ENCODE measurements at places on chromosomes 5 and 9. TPM values are rescaled to one million over a fixed set of nuclear protein-coding genes. Genes with fewer than 3 reads are reported as not detected.
A peak's percentile ranks its signal among the peaks of the same experiment; 100 is the strongest.

DNA sequence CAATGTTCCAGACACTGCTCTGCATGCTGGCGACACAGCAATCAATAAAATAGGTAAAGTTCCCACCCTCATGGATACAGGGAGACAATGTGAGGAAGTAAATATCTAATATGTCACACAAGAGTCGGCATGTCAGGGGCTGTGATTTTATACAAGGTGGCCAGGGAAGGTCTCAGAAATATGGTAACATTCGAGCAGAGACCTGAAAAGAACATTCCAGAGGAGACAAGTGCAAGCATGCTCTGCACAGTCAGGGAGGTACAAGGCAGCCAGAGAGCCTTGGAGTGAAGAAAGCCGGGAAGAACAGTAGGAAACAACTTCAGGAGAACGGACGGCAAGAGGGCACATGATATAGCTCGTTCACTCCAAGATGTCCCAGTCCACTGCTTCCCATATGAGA, 89.2 kb upstream of the ZNF462 start:
- DNase-seq, result no peak

DNA sequence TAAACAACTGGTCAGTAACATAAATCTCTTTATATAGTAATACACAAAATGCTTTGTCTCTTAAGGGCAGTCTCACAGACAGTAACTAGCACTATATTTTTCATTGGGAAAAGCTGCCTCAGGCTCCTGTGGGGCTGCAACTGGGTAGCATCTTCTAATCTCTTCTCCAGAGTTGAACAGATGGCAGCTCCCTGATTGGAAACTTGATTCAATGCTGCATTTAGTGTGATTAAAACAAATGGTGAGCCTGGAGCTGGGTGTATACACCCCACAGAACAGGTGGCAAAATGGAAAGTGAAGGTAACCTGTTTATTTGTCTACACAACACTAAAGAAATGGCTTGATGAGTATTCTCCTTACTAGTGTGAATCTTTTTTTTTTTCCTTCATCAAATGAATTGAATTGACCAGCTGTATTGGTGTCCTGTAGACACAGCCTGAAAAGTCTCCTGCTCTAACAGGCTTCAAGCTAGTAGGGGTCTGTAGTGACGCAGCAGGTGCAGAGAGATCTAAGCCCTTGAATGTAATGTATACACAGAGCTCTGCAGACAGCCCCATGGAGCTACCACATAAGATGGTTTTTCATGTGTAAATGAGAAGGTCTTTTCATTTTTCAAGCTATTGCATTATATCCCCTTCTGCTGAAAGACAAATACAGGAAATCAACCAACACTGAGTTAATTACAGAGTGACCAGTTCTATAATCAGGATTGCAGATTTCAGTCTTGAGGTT, 43.3 kb downstream of the IZUMO3 start:
- DNase-seq, result no peak

DNA sequence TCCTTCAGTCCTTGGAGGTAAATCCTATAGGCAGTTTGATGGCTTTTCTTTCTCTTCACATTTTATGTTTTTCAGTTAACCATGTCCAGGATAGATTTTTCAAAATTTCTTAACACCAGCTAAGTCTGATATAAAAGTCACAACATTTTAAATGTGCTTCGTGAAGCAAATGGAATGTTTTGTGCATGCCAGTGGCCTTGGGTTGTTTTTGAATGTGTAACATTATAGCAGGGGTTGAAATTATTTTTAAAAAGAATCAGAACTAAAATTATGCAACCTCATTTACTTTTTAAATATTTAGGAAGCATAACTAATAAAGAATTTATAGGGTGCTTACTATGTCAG, 201.1 kb downstream of the ARHGEF28 start:
- no peak for DNase-seq

GRCh38 chr5:175683921-175684320, 26.1 kb downstream of the HRH2 start:
- DNase-seq, result no peak

DNA sequence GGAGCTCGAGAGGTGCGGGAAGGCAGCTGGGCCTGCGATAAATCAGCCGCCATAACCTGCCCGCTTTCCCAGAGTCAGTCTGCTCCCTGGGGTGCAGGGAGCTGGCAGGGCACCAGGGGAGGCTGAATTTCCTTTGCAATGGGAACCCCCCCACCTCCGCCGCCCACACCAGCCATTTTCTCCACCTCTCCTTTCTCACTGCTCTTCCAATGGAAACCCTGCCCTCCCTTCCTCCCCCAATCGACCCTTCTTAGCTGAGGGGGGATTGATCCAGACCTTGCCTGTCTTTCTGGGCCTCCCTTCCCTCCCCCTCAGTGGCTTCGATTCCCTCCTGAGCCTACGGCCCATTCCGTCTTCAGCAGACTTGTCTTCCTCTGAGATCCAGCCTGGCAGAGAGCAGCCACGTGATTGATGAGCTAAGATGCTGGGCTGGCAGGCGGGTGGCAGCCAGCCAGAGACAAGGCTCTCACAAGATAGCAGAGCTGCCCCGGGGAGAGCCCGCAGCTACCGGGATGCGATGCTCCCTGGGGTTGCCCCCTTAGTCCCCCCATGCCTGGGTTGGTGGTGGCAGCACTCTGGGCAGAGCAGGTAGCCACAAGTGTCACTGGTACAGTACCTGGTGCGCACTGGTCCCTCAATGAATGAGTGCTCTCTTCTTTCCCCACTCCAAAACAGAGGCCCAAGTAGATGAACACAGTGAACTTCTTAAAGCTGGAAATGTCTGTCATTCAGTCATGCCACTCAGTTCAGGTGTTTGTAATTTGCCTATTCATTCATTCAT, 53.7 kb upstream of the FABP6 start:
- DNase-seq, result no peak

DNA sequence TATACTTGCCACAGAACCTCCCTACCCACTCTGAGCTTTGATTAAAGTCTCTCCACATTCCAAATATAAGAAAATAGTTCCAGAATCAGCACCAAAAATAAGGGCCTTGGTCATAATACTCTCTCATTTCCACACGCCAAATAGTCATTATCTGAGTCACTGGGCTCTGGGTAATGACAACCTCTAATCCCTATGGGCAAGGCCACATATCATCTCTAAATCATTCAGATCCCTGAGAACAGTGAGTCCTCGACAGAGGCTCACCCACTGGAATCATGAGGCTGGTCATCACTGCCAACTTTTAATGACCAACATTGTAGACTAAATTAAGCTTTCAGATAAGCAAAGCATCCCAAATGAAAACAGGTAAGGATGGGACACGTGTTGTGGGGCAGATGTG, 28.1 kb downstream of the FAM114A2 start:
- DNase-seq, result peak; percentile 18

DNA sequence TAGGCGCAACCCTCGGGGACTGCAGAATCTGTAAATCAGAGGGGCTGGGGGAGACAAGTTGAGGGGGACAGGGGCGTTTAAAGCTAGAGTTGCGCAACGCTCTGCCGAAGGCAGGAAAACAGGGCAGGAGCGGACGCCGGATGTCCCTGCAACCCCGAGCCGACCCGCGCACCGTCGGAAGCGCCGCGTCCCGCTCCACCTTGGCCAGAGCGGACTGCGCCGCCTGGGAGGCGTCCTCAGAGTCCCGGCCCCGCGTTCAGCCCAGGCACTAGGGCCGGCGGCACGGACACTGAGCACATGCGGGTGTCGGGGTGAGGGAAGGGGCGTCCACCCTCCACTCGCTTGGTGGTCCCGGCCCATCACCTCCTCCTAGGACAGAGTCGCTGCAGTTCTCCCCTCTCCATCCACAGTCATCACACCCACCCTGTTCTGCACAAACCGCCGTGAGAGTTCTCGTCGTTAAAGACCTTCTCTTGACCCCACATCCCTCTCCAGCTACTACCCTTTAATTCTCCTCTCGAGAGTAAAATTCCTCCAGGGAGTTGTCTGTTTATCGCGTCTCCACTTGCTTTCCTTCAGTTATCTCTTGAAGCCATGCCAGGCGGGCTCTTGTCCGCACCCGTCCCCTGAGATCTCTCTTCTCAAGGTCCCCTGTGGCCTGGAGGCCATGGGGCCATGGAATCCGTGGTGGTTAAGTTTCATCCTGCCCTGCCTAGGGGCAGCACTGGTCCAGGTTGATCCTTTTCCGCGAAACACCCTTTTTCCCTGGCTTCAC, 796 bp upstream of the PDLIM7 start:
- peak; percentile 80 for DNase-seq

- DNase-seq, result no peak
These were observed 6.8 kb upstream of the CEP120 start for GRCh38 chr5:123429993-123430392.

DNA sequence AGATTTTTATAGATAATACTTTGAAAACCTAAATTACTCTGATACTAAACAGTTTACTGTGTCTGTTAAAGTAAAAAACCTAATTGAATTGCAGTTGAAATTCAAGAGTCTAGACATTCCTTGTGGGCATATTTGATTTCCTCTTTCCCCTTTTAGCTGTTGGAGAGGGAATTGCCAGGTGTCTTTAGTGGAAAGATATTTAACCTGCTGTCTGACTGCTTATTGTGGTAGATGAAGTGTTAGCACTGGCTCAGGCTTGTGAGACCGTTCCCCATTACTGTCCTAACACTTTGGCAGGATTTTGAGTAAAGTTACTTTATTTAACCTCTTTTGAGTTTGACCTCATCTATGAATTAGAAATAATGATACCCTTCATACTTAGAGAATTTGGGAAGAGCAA, 16.4 kb downstream of the MAP3K1 start:
- no peak for DNase-seq

The PCSK5 gene
- total RNA-seq, result 4.5 TPM

The KCNN2 gene
- 9.3 TPM for total RNA-seq

The TENT4A gene
- 13.0 TPM for total RNA-seq

The SMIM33 gene
- total RNA-seq, result not detected

The PRDM9 gene
- total RNA-seq, result not detected

The LCN10 gene
- total RNA-seq, result 11.3 TPM

The GRAMD2B gene
- 29.3 TPM for total RNA-seq

The ZBTB26 gene
- total RNA-seq, result 4.6 TPM

Data from Right ventricle myocardium inferior (tissue), 1 donor.